ENCODE measurements at places on chromosomes 12 and 14.

- DNase-seq: no peak
These were observed 353.0 kb downstream of the PAWR start for GRCh38 chr12:79337662-79338290.

- DNase-seq: no peak
These were observed 1359.5 kb downstream of the AACS start for GRCh38 chr12:126424696-126425095.

DNA sequence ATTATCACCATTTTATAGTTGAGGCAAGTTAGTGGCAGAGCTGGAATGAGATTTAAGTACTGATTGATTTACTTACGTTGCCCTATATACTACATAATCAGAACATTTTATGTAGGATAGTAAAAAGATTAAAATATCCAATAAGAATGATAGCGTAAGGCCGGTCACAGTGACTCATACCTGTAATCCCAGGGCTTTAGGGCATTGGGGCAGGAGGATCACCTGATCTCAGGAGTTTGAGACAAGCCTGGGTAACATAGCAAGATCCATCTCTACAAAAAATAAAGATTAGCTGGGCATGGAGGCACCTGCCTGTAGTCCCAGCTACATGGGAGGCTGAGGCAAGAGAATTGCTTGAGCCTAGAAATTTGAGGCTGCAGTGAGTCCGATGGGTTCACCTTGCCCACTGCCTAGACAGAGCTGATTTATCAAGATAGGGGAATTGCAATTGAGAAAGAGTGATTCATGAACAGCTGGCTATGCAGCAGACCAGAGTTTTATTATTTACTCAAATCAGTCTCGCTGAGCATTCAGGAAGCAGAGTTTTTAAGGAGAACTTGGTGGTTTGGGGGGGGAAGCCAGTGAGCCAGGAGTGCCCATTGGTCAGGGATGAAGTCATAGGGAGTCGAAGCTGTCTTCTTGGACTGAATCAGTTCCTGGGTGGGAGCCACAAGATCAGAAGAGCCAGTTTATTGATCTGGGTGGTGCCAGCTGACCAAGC lies 24.7 kb upstream of the SGPP1 start:
- no peak for DNase-seq

- DNase-seq: no peak
These were observed 36.2 kb upstream of the KCNH3 start for GRCh38 chr12:49502590-49502989.

DNA sequence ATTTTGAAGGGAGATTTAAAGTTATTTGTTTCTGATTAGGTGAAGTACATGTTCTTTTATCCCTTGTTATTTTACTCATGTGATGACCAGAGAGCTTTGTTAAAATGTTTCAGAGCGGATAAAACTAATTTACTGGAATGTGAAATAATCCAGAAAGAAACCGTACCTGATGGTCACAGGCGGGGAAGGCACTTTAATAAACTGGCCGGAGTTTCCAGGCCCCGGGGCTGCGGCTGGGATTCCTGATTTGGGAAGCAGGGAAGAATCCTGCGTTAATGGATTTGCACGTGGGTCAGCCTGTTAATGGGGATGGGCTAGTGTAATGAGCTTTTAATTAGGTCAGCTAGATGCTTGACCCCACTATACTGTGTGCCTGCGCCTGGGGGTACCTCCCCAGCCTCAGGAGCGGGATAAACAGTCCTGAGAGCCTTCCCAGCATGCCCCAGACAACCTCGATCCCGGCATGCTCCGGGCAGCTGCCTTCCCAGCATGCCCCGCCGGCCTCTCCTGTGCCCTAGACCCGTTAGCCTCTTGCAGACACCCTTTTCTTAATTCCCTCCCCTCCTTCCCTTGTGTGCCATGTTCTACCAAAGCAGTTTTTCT lies 208.6 kb upstream of the CDKN3 start:
- no peak for DNase-seq

DNA sequence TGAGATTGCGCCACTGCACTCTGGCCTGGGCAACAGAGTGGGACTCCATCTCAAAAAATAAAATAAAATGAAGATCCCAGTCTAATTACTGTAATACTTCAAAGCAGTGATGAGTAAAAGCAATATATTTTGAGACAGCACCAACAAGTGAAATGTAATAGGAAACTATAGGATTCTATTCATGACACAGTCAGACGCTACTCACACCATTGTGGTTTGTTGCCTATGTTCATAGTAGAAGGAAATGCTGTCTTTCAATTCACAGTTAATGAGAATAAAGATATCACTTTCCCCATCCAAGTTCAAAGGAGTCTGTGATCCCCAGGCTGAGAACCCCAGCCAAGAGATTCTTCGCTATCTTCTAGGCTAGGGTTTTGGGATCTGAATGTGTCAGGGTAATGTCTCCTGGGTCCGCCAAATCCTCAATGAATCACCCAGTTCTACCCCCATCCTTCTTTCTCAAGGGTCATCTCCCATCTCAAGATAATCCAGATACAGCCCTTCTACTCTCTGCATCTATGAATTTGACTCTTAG lies 16.6 kb upstream of the DTX1 start:
- DNase-seq: no peak

DNA sequence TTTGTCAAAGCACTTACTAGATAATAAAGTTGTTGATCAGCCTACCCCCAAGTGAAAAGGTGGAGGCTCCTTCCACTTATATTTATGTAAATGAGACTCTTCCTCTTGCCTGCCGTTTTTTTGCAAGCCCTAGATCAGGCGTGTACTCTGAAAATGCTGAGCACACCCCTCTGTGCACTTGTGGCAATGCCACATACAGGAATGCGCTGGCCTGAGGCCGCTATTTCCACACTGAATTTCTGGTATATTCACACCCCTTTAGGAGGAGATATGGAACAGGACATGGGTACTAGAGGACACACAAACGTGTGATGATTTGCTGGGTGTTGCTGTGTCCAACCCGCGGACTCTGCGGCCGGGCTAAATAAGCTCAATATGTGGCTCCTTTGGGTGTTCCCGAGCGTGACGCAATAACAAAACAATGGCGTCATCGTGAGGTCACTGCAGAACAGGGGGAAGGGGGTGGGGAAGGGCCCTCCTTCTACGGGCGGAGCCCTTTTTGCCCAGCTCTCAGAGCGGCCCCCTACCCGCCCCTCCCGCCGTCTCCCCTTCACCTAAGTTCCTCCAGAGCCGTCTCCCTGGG lies 554 bp upstream of the TSPAN31 start:
- no peak for DNase-seq

- DNase-seq: no peak
These were observed 37.1 kb downstream of the TGFB3 start for GRCh38 chr14:75944607-75945241.

DNA sequence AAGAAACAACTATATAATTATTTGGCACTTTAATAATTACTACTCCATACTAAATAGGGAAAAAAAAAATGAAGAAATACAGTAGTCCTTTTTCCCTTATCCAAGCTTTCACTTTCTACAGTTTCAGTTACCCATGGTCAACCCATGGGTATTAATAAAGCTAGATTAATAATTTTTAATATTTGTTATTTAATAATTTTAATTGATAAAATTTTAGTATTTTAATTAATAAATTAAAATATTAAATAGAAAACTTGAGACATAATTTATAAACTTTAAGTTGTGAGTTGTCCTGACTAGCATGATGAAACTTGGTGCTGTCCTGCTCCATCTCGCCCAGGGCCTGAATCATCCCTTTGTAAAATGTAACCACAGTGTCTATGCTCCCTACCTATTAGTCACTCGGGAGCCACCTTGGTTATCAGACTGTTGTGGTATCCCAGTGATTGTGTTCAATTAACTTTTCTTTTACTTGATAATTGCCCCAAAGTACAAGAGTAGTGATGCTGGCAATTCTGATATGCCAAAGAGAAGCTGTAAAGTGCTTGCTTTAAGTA lies 71.8 kb downstream of the PAWR start:
- DNase-seq: no peak

DNA sequence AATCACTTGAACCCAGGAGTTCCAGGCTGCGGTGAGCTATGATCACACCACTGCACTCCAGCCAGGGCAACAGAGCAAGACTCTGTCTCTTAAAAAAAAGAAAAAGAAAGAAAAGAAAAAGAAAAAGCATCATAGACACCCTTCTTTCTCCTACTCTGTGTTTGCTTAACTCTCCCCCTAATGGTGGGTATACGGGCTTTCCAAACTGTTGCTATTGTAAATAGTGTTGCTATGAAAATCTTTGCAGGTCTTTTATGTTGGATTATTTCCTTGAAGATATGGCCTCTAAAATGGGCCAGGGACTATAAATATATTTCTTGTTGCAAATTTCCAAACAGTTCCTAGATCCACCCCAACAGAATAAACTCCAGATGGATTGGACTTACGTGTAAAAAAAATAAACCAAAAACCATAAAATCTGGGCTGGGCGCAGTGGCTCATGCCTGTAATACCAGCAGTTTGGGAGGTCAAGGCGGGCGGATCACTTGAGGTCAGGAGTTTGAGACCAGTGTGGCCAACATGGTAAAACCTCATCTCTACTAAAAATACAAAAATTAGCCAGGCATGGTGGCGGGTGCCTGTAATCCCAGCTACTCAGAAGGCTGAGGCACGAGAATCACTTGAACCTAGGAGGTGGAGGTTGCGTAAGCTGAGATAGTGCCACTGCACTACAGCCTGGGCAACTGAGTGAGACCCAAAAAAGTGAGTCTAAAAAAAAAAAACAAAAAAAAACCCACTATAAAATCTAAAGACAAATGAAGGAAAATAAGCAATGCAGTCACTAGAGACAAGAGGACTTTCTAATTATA lies 25.9 kb downstream of the NFKBIA start:
- DNase-seq: no peak
